ENCODE measurements at places on chromosomes 2 and 18.

- no peak for DNase-seq
These were observed 227.9 kb upstream of the SIX2 start for GRCh38 chr2:45237128-45237527.

GRCh38 chr2:226915846-226916360 lies 80.0 kb downstream of the RHBDD1 start:
- no peak for DNase-seq

- DNase-seq = no peak
These were observed 181.3 kb downstream of the IKZF2 start for GRCh38 chr2:212970132-212970531.

- DNase-seq = no peak
These were observed 485.2 kb downstream of the PTPRM start for GRCh38 chr18:8052237-8052701.

GRCh38 chr2:19548116-19548515 lies 189.7 kb upstream of the OSR1 start:
- DNase-seq = no peak

GRCh38 chr18:55878224-55878623 lies 290.2 kb upstream of the TCF4 start:
- no peak for DNase-seq

GRCh38 chr2:219706823-219707281 lies 79.4 kb downstream of the SLC4A3 start:
- DNase-seq = no peak

GRCh38 chr2:146239392-146240135 lies 1605.3 kb upstream of the ACVR2A start:
- DNase-seq = no peak

DNA sequence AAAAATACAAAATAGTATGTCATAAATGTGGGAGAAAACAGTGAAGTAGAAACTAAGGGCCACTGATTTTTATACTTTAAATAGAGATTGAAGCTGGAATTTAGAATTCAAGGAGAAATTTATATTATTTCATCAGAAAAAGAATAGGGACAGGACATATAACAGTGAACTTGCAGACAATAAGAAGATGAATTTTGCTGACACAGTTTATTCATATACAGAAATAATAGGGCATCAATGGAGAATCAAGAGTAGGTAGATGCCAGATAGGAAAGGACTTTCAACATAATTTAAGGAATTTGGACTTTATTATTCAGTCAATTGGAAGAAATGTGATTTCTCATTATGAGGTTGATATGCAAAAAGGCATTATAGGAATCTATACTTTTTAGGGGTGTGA lies 118.9 kb upstream of the HNMT start:
- DNase-seq = no peak

GRCh38 chr2:208112969-208113368 lies 11.4 kb downstream of the CRYGD start:
- DNase-seq = no peak

GRCh38 chr18:61998957-61999356 lies 106.2 kb upstream of the RNF152 start:
- no peak for DNase-seq

- no peak for DNase-seq
These were observed 334.4 kb upstream of the THUMPD2 start for GRCh38 chr2:40113272-40113968.

DNA sequence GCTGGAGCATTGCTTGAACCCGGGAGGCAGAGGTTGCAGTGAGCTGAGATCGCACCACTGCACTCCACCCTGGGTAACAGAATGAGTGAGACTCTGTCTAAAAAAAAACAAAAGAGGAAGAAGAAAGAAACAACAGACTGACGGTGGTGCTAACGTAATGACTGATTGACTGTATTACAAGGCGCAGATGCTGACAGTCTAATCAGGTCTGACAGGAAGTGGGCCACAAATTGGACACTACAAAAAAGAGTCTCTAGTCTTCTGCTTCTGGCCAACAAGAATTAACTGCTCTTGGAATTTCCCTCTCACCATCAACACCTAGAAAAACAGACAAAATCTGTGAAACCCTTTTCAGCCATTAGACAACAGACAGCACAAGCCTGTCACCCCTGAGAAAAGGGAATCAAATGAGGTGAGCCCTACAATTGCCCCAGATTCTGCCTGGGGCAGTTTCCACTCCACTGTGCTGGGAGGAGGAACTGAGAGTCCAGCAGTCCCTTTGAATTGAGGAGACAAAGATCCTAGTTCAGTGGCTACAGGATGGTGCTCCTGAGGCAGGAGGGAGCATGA lies 43.3 kb downstream of the SNED1 start:
- DNase-seq = no peak

GRCh38 chr2:45591073-45591472 lies 20.0 kb downstream of the SRBD1 start:
- no peak for DNase-seq

- no peak for DNase-seq
These were observed 305.7 kb upstream of the PKDCC start for GRCh38 chr2:41741951-41742595.

- DNase-seq = no peak
These were observed 26.7 kb downstream of the PTPN2 start for GRCh38 chr18:12857215-12857905.

DNA sequence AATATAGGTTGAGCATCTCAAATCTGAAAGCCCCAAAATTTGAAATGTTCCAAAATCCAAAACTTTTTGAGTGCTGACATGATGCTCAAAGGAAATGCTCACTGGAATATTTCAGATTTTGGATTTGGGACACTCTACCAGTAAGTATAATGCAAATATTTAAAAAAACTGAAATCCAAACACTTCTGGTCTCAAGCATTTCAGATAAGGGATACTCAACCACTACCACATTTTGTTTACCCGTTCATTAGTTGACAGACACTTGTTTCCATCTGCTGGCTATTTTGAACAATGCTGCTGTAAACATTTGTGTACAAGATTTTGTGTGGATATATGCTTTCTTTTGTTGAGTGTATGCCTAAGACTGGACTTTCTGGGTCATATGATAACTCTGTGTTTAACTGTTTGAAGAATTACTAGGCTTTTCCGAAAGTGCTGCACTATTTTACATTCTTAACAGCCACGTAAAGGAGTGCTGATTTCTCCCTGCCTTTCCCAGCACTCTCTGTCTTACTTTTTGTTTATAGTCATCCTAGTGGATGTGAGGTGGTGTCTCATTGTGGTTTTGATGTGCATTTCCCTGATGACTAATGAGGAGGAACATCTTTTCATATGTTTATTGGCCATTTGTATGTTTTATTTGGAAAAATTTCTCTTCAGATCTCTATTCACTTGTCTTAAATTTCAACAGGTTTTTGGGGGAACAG lies 19.5 kb upstream of the DCDC2C start:
- DNase-seq = no peak

DNA sequence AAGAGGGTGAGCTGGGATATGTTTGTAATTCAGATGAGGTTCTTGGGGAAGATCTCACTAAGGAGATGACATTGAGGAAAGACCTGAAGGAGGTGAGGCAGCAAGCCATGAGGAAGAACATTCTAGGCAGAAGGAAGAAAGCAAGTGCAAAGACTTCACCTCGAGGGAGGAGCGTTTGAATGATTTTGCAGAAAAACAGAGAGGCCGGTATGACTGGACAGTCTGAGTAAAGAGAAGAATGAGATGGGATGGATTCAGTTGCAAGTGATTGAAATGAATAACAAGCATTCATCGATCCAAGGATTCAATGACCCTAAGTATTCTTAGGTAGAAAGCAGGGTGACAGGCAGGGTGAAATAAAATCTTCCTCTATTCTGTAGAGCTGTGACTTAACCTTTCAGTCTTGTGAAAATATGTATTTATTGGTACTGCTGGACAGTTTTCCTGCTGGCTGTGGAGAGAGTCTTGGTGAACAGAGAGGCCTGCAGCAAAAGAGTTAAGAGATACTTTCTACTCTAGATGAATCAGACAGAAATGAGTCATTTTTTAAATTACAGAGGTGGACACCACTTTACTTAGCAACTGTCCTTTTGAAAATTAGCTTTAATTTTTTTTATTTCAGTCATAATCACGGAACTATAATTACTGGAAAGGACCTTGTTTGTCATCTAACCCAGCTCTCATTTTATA lies 278.4 kb downstream of the LRRTM1 start:
- DNase-seq = no peak

- DNase-seq = no peak
These were observed 8.5 kb downstream of the STAM2 start for GRCh38 chr2:152167065-152167464.

GRCh38 chr18:63004466-63005089 lies 289.2 kb downstream of the PHLPP1 start:
- DNase-seq = no peak

GRCh38 chr2:29761278-29761677 lies 160.1 kb downstream of the ALK start:
- DNase-seq = no peak

DNA sequence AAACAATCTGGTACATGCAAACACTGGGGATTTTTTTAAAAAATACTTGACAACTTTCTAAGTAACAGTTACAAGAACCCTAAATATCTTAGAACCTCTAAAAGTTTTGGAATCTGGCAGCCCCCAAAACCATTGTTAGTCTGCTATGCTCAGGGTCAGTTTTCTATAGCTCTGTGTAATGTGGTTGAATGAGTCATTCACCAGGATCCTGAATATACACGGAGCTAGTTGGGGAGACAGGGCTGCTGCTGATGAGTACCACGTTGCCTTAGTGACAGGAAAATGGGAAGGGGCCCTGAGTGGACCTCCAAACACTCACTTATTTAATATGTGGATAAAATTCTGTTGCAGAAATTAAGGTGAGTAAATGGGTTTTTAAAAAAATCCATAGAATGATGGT lies 36.9 kb upstream of the TANC1 start:
- peak; percentile 11 for DNase-seq

GRCh38 chr2:231393149-231394131 lies 2.1 kb upstream of the B3GNT7 start:
- no peak for DNase-seq

DNA sequence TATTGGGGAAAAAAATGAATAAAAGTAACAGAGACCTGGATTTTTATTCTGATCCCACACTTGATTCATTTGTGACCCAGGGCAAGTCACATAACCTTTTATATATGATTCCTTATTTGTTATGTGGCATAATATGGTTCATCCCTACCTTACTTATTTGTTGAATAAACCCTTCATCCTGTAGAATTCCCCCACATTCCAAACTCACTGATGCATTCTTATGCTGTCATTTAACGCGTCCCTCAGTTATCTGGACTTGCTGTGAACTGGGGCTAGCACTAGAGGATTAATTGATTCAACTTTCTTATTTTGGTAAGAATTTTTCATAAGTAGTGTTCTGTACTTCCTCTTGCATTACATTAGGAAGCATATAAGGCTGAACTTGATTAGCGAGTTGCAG lies 384.7 kb upstream of the RAB12 start:
- DNase-seq = no peak

DNA sequence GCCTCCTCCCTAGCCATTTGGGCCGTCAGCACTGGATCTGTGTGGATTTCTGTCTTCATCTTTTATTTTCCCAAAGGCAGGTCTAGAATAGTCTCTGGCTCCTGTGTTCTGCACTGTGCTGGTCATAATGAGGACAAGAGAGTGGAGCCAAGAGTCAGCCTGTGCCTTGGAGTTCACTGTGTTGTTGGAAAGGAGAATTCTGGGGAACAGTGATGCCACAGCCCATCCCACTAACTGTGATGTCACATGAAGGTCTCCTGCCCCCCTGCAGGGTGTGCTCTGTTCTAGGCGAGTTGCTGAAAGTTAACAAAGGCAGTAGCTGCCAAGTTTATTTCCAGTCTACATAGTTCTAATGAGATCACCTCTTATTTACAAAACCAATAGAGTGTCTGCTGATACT lies 248.5 kb downstream of the TPGS2 start:
- no peak for DNase-seq

DNA sequence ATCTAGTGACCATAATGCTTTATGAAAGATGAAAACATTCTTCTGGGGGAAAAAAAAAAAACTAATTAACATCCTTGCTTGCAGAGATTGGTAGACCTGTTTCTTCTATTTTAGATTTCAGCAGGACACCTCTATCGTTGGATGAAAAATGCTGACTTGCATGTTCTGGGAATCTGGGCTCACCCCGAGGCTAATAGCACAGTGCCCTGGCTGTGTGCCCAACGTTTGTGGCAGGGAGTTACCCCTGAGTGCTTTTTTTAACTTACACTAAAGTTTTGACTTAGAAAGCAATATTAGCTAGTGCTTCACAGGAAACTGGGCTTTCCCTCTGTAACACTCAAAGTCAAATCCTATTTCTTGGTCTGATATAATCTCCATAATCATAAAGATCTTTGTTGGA lies 233.2 kb downstream of the SLC8A1 start:
- no peak for DNase-seq

DNA sequence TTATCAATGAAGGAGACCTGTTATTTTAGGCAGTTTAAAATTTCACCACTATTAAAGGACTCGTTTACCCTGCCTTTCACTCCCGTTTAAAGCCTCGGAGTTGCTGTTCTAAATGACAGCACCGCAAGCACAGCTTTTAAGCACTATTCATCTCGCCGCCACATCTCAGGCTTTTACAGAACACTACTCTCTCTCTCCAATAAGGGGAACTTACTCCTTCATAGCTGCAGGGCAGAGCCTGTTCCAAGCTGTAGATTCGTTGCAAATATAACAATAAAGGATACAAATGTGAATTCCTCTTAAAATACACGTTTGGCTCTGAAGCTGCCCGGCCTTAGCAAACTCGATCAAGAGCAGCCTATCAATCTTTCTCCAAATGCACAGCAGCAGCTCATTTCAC lies 271.8 kb downstream of the ZNF521 start:
- no peak for DNase-seq

GRCh38 chr2:231464576-231465540 lies 574 bp upstream of the NCL start:
- peak; percentile 96 for DNase-seq

DNA sequence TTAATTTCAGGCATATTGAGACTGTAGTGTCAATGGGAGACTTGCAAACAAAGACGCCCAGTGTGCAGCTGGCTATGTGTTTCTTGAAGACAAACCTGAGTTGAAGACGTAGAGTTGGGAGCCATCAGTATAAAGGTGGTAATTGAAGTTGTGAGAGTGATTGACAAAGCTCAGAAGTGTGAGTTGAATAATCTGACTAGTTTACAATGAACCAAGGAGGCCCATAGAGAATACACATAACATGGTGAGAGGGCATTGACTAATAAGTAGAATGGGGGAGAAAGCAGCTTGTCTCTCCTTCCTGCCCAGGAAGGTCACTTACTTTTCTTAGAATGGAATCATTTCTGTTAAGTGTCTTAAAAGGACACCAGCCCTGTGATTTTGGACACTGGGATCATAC lies 14.1 kb downstream of the SP110 start:
- DNase-seq = no peak

GRCh38 chr18:60686142-60686541 lies 313.6 kb upstream of the MC4R start:
- DNase-seq = no peak

- no peak for DNase-seq
These were observed 177.1 kb downstream of the RNF144A start for GRCh38 chr2:7094231-7094741.

DNA sequence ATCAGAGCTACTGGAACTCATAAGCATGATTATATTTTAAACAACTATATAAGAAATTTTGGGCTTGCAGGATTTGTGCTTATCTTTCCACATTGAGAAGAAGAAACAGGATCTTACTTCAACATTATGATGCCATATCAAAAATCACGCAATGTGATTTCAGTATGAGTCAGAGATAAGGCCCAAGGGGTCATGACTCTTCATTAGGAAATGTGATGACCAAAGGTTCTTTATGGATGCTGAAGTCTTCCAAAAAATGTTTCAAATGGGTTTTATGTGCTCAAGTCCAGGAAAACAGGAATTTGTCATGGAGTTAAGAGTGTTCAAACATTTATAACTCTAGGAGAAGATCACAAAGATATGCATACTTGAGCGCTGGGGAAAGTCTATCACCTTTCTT lies 7.8 kb upstream of the SERPINB2 start:
- DNase-seq = no peak
